Heart left ventricle (tissue), 16 donors: ENCODE measurements at places on chromosomes 12 and 14. TPM values are rescaled to one million over a fixed set of nuclear protein-coding genes. Genes with fewer than 3 reads are reported as not detected.

POTEG gene
- total RNA-seq, result not detected

AP1G2 gene
- total RNA-seq, result 9.8 TPM

CCND2 gene
- total RNA-seq, result 480 TPM

RFLNA gene
- 0.63 TPM for total RNA-seq

MYO1H gene
- total RNA-seq, result 0.21 TPM

OR6C2 gene
- total RNA-seq, result not detected

STAT2 gene
- 37.1 TPM for total RNA-seq

SLC17A8 gene
- not detected for total RNA-seq

SLC10A1 gene
- total RNA-seq, result not detected

PABPN1 gene
- 85.1 TPM for total RNA-seq

OTOGL gene
- 0.25 TPM for total RNA-seq

IL26 gene
- not detected for total RNA-seq

SLC24A4 gene
- total RNA-seq, result 0.10 TPM

ZC2HC1C gene
- total RNA-seq, result 9.5 TPM

PAWR gene
- total RNA-seq, result 11.4 TPM

PIK3C2G gene
- not detected for total RNA-seq
